Anterior cingulate cortex (tissue), 58 donors: ENCODE measurements at places on chromosomes 5 and 9.

DNA sequence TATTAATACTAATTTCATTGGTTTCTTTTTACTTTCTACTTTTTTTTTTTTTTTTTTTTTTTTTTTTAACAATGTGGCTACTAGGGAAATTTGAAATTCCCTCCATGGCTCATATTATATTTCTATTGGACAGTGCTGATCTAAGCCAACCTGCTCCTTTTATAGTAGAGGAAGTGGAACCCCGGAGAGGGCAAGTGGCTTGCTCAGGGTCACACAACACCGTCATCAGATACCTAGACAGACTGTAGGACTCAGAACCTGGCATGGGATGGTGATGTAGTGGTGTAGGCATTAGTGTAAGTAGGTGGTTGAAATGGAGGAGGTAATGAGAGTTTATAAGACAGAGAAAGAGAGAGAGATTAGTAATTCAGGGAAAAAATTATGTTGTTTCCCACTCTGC, 10.8 kb downstream of the ZNF618 start:
- DNase-seq = no peak

GRCh38 chr5:18420711-18421110, 786.5 kb downstream of the TAF11L14 start:
- DNase-seq = no peak

GRCh38 chr9:17900606-17901005, 321.7 kb downstream of the SH3GL2 start:
- DNase-seq = no peak

DNA sequence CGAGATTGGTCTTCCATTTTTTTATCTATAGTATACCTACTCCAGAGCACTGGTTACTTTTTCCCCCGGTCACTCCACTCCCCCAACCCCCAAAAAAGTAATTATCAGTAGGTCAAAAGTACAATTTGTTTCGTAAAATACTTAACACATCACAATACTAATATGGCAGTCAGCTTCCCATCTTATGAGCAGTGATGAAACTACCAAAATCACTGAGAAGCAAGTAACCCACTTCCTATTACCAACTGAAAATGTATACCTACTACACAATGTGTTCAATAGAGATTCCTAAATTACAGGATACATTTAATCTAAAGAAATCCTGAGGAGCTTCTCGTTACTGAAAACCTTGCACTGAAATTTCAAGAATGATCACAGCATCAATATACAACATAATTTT, 1.9 kb downstream of the CERT1 start:
- no peak for DNase-seq

GRCh38 chr5:142023836-142024235, 11.0 kb upstream of the GNPDA1 start:
- no peak for DNase-seq

GRCh38 chr5:174667526-174667925, 56.9 kb upstream of the MSX2 start:
- DNase-seq = no peak

GRCh38 chr9:100228352-100228869, 124.3 kb downstream of the TEX10 start:
- DNase-seq = no peak

GRCh38 chr5:109682383-109682782, 7.3 kb upstream of the MAN2A1 start:
- no peak for DNase-seq

GRCh38 chr9:133238851-133239532, 29.9 kb upstream of the OBP2B start:
- no peak for DNase-seq

DNA sequence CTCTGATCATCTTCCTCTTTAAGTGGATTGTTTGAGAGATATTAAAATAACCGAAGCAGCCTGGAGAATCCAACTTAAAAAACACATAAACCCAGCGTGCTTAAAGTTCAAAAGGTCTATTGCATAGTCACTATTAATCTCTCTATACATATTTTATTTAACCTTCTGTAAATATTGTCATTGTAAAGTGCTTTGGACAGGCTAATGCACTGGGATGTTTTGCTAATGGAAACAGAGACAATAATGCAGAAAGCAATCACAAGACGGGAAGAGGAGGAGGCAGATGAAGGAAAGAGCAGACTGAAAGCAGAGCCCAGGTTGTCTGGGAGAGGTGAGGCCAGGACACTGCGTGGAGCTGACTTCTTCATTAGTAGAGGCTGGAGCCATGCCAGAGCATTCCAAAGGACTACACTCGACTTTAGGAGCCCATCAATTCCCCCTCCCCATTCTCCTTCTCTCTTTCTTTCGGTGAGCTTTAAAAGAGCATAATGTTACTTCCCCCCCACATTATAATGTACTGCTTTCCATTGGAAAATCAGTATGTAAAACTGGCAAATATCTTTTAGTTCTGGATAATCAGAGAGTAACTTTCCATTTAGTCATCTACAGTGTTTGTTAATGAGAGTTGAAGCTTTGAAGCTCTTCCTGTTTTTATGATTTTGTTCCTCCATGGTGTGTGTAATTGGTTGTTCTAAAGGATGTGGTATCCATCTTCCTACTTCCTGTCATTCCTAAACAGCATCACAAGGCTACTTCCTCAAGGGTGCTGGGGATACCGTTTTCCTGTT, 307.3 kb upstream of the MPDZ start:
- DNase-seq = no peak

GRCh38 chr5:40991168-40991980, 79.8 kb downstream of the MROH2B start:
- DNase-seq = no peak

- no peak for DNase-seq
Measured at GRCh38 chr5:89064054-89064453, 181.1 kb upstream of the MEF2C start.

DNA sequence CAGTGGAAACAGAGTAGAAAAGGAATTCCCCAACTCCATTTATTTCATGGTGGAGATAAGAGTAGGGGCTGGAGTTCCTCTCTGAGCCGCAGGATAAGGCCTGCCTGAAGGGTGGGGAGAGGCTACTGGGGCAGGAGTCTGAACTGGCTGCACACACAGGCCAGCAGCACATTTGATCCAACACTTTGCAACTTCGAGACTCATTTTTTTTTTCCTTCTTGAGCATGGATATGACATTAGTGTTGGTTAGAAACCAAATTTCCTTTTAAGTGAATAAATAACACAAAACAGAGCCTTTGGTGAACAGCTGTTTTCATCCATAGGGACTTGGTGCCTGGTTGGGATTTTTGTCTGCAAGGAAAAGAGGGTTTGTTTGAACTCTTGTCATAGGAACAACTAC, 76.6 kb downstream of the RALGPS1 start:
- DNase-seq = no peak

GRCh38 chr5:174425964-174426290, 298.5 kb upstream of the MSX2 start:
- no peak for DNase-seq

GRCh38 chr5:159990506-159990905, 18.4 kb upstream of the TTC1 start:
- no peak for DNase-seq

DNA sequence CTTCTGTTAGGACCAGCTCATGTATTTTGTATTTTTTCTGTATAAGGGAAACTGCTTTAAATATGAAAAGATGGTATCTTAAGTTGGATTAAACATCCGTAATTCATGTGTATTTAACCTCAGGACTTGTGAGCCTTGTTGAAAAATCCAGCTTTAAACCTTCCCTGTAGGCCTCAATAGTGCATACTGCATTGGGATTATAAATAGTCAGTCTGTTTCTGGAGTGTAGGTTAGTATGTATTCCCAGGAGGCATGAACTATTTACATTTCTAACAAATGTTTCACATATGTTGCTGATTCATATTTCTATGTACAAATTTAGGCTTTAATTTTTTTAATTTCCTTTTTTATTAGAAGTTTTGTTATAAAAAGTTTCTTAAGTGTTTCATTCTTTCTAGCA, 137.9 kb upstream of the GRHPR start:
- DNase-seq = no peak

- no peak for DNase-seq
Measured at GRCh38 chr5:150662731-150663516, 1.9 kb downstream of the MYOZ3 start.

GRCh38 chr9:128685636-128686489, 3.2 kb upstream of the SET start:
- no peak for DNase-seq

- DNase-seq = no peak
Measured at GRCh38 chr5:135703016-135703550, 124.3 kb upstream of the CXCL14 start.

DNA sequence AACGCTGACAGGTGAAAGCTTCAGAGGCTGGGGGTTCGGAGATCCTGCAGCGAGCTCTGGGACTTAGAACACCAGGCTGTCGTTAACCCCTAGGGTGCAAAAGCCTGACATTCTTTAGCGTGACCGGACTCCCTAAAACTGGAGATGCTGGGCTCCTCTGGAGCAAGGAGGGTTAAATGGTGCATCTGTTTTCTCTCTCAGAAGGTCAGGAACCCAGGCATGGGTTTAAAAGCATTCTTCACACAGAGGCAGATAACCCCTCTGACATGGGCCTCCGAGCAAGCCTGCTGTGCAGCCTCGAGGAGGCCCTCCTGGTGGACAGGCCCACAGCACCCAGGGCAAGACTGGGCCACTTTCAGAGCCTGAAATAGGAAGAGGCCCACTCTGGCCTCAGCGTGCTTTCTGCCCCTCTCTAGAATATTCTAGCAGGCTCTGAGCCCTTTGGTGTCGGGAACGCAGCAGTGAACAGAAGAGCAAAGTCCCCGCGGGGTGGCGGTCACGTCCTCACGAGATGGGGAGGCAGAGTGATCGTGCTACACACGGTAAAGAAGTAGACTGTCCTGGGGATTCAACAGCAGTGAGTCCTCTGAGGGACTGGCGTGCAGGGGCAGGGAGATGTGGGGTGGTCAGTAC, 124.8 kb downstream of the COL23A1 start:
- no peak for DNase-seq

GRCh38 chr5:56175488-56175887, 57.6 kb downstream of the ANKRD55 start:
- no peak for DNase-seq

DNA sequence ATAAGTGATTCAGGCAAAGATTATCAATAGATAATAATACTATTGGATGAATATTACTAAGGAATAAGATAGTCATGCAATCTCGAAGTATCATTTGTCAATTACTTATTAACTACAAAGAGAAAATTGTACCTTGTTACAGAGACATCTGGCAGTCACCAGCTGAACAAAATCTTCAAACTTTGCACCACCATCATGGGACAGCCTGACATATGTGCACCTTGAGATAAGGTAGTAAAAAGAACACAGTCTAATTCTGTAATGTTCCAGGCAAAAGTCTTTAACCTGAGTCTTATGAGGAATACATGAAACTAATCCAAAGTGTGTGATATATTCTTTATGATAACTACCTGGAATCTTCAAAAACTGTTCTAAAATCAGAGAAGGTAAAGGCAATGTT, 423.0 kb upstream of the ZNF608 start:
- DNase-seq = no peak

- no peak for DNase-seq
Measured at GRCh38 chr5:131854134-131854533, 57.3 kb upstream of the FNIP1 start.

GRCh38 chr9:75626860-75627259, 263.6 kb upstream of the PCSK5 start:
- DNase-seq = no peak

DNA sequence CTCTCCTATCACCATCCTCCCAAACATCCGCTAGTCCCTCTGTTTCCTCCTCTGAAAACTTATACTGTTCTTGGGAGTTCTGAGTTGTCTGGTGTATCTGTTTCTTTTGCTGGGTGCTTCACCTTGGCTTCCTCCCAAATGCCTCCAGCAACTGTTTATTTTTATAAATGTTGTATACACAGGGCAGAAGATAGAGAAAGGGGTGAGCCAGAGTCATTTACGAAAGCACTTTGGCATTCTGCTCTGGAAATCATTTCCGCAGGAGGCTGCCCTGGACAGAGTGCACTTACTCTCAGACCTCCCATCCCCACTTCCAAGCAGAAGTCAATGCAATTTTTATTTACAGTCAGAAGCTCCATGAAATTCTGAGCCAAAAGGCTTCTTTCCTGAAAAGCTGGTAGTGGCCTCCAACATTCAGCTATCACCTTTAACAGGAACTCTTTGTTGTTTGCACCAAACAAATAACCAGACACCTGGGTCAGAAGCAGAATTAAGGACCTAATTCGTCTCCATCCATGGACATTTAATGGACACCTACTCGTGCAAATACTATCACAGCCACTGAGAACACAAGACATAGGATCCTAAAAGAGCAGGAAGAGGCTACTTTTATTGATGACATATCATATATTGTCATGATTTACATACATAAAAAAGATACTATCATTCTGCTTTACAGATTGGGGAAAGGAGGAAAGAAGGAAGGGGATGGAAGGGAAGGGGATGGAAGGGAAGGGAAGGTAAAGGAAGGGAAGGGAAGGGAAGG, 229.5 kb upstream of the PAPPA start:
- DNase-seq = no peak

- no peak for DNase-seq
Measured at GRCh38 chr5:37533851-37534250, 154.7 kb downstream of the WDR70 start.

GRCh38 chr5:79619854-79620253, 7.6 kb downstream of the TENT2 start:
- no peak for DNase-seq

- DNase-seq = no peak
Measured at GRCh38 chr5:83586874-83587776, 115.6 kb downstream of the VCAN start.

GRCh38 chr9:133995012-133995896, 3.1 kb upstream of the VAV2 start:
- no peak for DNase-seq

DNA sequence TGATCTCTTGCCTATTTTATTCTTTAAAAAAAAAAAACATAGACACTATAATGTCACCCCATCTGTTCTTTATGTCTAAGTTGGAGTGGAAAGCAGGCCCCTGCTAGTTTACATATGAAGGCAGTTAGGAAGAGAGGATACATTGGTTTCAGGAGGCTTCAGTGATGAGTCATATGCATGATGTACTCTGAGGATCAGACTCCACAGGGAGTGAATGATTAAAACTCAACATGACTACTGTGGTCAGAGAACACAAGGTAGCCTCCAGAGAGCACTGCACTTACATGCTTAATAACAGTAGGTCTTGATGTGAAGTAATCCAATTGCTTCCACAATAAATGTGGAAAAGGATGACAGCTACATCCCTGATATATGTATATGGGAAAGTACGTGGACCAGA, 22.7 kb upstream of the FSTL4 start:
- DNase-seq = no peak

- DNase-seq = no peak
Measured at GRCh38 chr9:72371151-72371550, 6.1 kb upstream of the ZFAND5 start.

GRCh38 chr9:97307500-97308163, at the start of gene CCDC180:
Gene CCDC180 (plus strand): TSS chr9:97307659. CDS start chr9:97308064, 405 bp downstream.
- DNase-seq = no peak

GRCh38 chr5:154505567-154505966, 27.5 kb upstream of the HAND1 start:
- no peak for DNase-seq

DNA sequence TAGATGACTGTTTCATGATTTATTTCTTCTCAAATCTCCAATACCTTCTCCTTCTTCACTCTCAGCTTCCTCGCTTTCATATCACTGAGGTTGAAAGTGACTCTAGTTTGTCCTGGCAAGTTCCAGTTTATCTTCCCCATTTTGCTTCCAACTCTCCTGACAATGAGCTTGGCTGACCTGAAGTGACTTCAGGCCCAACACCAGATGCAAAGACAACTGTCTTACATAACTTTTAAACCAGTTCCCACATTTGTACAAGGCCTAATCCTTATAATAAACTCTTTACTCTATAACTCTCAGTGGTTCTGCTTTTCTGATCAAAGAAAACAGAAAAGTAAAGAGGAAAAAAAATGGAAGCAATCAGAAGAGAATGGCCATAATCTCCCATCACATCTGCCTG, 22.0 kb downstream of the GNG10 start:
- DNase-seq = no peak
